ENCODE measurements at places on chromosomes 7 and 10.

DNA sequence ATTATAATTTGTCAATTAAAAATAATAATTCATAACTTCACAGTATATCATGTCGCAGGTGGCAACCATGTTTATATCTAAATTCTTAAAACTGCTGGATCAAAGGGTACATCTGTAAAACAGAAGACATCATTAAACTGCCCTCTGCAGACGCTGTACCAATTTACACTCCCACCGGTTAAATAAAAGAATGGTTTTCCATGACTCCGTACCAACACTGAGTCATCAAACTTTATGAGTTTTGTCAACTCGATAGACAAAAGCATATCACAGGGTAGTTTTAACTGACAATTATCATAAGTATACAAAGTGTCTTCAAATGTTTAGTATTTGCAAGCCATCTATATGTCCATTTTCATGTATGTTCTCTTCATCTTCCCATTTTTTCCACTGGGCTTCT, 5.7 kb upstream of the GSTK1 start:
- no peak for DNase-seq

- DNase-seq = no peak
Observed at GRCh38 chr7:41002741-41003610, 699.9 kb downstream of the INHBA start.

GRCh38 chr7:7737674-7738073, 19.3 kb upstream of the RPA3 start:
- DNase-seq = no peak

GRCh38 chr10:85784792-85785191, 581.8 kb downstream of the GRID1 start:
- DNase-seq = no peak

GRCh38 chr7:55063061-55063460, 44.2 kb downstream of the EGFR start:
- DNase-seq = no peak

- no peak for DNase-seq
Observed at GRCh38 chr10:88070080-88070880, 206.9 kb downstream of the PTEN start.

GRCh38 chr10:33258967-33259366, 75.5 kb downstream of the NRP1 start:
- DNase-seq = no peak

DNA sequence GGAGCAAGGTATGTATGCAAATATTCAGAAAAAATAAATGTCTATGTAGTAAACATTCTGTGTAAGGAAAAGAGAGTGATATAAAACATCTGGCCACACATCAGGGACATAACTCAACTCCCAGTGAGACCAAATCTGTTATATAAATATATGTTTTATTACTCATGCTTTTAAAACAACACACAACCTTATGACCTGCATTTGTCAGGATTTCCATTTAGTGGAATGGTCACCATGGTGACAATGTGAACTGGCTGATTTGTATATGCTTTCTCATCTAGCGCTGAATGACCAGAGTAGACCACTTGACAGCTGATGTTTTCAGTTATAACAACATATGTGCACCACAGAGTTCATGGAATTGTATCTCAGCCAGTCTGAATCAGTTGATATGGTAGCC, 551.7 kb downstream of the HTR7 start:
- no peak for DNase-seq

GRCh38 chr10:74111799-74112198, 38.8 kb downstream of the AP3M1 start:
- DNase-seq = no peak

GRCh38 chr7:86846494-86847190, 202.9 kb downstream of the GRM3 start:
- no peak for DNase-seq

- DNase-seq = no peak
Observed at GRCh38 chr7:94907026-94907810, at the start of gene PPP1R9A. Gene PPP1R9A (plus strand): TSS chr7:94907594. CDS start chr7:94910114, 2,520 bp downstream.

DNA sequence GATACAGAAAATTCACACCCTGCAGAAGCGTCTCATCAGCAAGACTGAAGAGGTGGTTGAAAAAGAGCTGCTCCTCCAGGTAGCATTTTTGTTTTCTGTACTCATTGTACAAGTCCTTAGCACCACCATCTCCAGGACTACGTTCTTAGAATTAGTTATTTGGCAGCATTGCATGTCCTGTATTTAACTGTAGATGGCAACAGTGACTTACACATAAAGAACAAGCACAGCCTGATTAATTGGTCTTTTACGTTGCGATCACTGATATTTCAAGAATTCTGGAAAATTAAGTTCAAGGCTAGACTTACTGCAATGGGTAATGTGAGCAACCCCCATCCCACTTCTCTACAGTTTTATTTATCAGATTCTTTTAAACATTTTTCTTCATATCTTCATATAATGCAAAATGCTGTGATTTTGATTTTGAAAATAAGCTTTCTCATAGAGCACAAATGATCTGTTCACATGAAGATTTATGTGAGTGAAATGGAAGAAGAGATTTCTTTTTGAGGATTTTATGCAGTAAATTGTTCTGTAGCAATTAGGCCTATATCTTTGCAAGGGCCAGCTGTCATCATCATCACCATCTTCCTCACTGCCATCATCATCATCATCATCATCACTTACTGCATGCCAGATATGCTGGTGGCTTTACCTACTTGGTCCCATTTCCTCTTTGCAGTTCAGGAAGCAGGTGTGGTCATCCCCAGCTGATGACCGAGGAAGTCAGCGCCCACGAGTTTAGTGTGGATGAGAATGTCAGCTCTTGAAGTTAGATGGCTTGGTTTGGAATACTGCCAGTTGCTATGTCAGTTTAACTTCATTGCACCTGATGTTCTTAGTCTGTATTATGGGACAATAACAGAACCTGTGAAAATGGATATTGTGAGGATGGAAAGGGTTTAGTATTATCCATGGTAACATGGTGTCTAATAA, 53.4 kb downstream of the CFAP58 start:
- DNase-seq = no peak

GRCh38 chr7:99767662-99768061, 16.3 kb downstream of the CYP3A4 start:
- DNase-seq = no peak

- DNase-seq = no peak
Observed at GRCh38 chr10:93548376-93549071, 17.9 kb upstream of the FFAR4 start.

DNA sequence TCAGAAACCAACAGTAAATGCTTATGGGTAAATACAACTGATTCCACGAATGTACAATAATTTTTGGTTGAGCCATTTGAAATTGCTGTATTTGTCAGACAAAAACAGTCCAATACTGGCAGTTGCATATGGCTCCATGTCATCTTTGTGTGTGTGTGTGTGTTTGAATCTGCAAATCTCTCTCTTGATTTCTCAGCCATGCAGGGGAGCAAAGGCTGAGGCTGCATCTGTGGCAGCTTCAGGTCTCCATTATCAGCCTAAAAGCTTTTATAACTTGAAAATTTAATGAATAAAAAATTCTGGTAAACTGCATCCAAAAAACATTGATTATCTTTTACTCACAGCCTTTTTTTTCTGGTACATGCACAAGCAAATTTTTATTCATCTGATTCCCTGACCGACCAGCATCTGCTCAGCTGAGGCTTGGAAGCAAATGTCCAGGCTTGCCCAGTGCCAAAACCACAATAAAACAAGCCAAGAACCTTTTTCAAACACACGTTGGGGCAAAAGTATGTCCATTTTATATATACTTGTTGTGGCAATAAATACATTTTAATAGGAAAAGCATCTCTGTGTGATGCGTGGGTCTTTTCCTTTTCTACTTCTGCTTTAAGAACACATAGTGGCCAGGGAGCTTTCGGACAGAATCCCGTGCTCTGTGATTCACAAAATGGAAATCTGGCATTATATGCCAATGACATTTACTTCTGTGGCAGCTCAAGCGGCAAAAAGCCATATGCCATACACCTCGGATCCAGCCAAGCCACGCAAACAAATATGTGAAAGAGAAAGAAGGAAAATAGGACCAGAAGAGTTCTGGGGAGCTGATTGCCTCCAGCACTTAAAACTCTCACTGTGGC, 275.6 kb upstream of the AOAH start:
- DNase-seq = no peak

DNA sequence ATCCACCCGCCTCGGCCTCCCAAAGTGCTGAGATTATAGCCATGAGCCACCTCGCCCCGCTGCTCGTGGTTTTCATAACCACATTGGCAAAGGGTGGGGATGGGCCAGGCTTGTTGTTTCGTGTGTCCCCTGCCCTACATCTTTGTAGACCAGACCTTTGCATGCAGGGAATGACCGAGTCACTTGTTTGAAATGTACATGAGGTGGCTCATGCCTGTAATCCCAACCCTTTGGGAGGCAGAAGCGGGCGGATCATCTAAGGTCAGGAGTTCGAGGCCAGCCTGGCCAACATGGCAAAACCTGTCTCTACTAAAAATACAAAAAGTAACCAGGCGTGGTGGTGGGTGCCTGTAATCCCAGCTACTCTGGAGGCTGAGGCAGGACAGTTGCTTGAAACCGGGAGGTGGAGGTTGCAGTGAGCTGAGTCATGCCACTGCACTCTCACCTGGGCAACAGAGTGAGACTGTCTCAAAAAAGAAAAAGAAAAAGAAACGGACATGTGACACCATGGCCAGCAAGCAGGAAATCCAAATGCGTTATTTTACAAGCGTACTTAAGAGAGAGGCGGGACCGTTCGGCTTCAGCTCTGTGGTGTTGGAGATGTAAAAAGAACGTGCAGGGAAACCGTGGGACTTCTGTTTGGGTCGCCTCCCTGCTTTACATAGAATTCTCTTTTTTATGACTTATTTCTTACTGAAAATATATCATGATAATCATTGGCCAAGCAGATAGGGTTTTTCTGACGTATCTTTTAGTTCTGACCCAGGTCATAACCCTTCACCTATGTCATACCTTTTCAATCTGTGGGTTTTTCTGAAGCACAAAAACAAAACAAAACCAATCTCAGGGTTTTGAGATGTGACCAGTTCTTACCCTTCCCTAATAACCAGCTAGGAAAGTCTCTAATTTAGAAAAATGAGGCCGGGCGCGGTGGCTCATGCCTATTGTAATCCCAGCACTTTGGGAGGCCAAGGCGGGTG, 45.1 kb downstream of the WIPI2 start:
- DNase-seq = no peak

DNA sequence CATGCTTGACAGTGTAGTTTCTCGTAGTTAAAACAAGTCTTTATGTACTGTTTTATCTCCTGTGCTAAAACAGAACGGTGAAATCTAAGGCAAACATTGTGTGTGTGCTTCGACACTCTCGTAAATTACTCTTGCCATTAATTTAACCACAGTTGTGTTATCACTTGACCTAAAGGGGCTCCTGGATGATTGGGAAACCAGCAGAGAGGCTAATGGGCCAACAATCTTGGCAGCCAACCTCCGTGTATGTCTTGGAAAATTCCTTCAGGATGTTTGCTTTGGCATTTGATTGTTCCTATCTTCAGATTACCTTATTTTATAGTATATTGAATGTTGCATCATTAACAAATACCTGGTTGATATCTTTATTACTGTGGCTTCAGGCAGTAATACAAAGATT, 409.5 kb downstream of the SDK1 start:
- DNase-seq = no peak

- no peak for DNase-seq
Observed at GRCh38 chr7:150401861-150402631, 22.9 kb downstream of the ZNF775 start.

- DNase-seq = no peak
Observed at GRCh38 chr10:119205894-119206602, 1.3 kb upstream of the GRK5 start.

DNA sequence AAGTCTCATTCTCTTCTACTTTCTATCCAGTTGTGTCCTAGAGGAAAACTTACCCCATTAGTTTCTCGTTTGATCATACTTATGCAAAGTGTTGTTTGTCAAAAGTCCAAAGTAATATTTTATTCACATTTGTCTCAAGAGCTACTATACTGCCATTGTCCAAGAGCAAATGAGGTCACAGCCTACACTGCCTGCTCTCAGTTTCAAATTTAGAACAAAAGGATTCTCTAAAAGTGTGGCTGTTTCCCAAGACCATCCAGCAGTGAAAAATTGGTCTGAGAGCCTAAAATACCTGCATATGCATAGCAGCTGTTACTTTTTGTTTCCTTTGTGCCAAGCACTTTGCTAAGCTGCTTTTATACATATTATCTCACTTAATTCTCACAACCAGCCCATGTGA, 439.5 kb upstream of the NFE2L3 start:
- DNase-seq = no peak

- DNase-seq = no peak
Observed at GRCh38 chr7:35753761-35754603, 46.9 kb upstream of the SEPTIN7 start.

GRCh38 chr7:108413782-108414492, 42.3 kb downstream of the NRCAM start:
- DNase-seq = no peak

GRCh38 chr7:111783854-111784253, 221.6 kb upstream of the IMMP2L start:
- DNase-seq = no peak

GRCh38 chr10:98533241-98533640, 86.5 kb upstream of the HPS1 start:
- no peak for DNase-seq

- no peak for DNase-seq
Observed at GRCh38 chr7:103573479-103574058, 127.6 kb upstream of the SLC26A5 start.

GRCh38 chr10:101569622-101570427, 18.2 kb downstream of the POLL start:
- DNase-seq = peak; percentile 74

DNA sequence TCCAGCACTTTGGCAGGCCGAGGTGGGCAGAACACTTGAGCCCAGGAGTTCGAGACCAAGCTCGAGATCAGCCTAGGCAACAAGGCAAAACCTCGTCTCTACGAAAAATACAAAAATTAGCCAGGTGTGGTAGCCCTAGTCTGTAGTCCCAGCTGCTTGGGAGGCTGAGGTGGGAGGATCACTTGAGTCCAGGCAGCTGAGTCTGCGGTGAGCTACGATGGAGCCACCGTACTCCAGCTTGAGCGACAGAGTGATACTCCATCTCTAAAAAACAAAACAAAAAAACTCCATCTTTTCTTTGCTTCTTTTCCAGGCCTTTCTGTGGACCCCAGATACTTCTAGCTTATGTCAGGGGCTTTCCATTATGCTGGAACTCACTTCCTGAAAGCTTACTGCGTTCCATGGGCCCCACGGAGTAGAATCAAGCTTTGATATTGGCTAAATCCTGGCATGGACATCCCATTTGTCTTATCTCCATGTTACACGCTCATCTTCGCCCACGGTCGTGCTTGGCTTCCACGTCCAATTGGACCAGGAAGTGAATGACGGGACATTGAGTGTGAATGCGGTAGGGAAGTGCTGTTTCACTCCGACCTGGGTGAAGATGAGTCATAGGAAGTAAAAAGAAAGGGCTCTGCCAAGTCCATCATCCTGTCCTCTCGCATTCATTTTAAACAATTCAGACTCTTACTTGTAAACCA, 45.7 kb downstream of the FAM171A1 start:
- no peak for DNase-seq

- DNase-seq = no peak
Observed at GRCh38 chr7:131238347-131238931, 89.2 kb upstream of the MKLN1 start.

DNA sequence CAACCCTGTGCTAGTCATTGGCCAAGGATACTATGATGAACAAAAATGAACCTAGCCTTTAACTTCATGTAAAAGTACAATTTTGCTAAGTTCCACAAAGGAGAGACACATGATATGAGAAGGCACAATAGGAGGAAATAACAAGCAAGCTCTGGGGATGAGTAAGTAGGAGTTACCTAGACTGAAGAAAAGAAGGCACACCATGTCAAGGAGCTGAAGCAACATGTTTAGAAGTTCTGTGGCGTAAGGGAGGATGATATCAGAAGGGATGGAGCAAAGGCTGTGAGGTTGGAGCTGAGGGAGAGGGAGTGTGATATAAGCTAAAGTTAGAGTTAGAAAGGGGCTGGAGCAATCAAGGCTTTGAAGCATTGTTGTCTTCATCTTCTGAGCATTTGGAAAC, 25.6 kb downstream of the KIFBP start:
- no peak for DNase-seq

Measured in activated T-cell treated with anti-CD3 and anti-CD28 coated beads for 24 hours (primary cell).